Cardiac muscle cell (in vitro differentiated cells and primary cell): ENCODE measurements at places on chromosomes 5 and 9. TPM values are rescaled to one million over a fixed set of nuclear protein-coding genes. Genes with fewer than 3 reads are reported as not detected.
A peak's percentile ranks its signal among the peaks of the same experiment; 100 is the strongest.

POU5F2 gene
- 0.35 and 1.1 TPM in 2 replicates for total RNA-seq

RNF224 gene
- total RNA-seq = 0.32 TPM in 1 of 2 replicates, not detected in the other

GFI1B gene
- 0.06 and 0.07 TPM in 2 replicates for total RNA-seq

CARD9 gene
- 0.46 and 2.1 TPM in 2 replicates for total RNA-seq

EMB gene
- total RNA-seq = 1.8 and 3.8 TPM in 2 replicates

ZNF483 gene
- total RNA-seq = 4.5 and 7.2 TPM in 2 replicates

MRPS2 gene
- total RNA-seq = 64.7 and 76.2 TPM in 2 replicates

CORO2A gene
- 2.0 and 2.4 TPM in 2 replicates for total RNA-seq

KIAA0825 gene
- total RNA-seq = 1.8 and 2.1 TPM in 2 replicates

C8G gene
- total RNA-seq = 3.4 and 10.8 TPM in 2 replicates

TPPP gene
- total RNA-seq = 7.3 and 7.7 TPM in 2 replicates

EDIL3 gene
- total RNA-seq = 5.1 and 7.7 TPM in 2 replicates

RAB3C gene
- 0.69 and 1.8 TPM in 2 replicates for total RNA-seq

NUTM2G gene
- total RNA-seq = 0.33 TPM in 1 of 2 replicates, not detected in the other

RAPGEF1 gene
- total RNA-seq = 37.3 and 42.1 TPM in 2 replicates

DNA sequence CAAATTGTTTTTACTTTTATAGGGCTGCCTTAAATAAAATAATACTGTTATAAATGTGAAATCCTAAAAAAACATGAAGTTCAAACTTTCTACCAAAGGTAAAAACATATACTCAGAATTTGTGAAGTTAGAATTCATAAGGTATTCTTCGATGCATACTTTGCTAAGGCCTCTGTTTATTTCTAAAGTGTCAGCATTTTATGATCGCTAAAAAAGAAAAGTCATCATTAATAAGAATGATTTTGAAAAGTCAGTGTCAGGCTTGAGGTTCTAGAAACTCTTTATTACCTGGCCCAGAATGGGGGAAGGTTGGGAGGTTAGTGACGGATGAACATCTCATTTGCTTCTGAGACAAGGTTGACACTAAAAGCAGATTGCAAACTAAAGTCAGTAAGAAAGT is 26.2 kb upstream of the NADK2 start:
- DNase-seq = no peak

- no peak for DNase-seq
Measured at GRCh38 chr5:113178073-113178779, 201.6 kb downstream of the DCP2 start.

GRCh38 chr9:136231478-136232297 is 13.9 kb downstream of the QSOX2 start:
- DNase-seq = no peak

DNA sequence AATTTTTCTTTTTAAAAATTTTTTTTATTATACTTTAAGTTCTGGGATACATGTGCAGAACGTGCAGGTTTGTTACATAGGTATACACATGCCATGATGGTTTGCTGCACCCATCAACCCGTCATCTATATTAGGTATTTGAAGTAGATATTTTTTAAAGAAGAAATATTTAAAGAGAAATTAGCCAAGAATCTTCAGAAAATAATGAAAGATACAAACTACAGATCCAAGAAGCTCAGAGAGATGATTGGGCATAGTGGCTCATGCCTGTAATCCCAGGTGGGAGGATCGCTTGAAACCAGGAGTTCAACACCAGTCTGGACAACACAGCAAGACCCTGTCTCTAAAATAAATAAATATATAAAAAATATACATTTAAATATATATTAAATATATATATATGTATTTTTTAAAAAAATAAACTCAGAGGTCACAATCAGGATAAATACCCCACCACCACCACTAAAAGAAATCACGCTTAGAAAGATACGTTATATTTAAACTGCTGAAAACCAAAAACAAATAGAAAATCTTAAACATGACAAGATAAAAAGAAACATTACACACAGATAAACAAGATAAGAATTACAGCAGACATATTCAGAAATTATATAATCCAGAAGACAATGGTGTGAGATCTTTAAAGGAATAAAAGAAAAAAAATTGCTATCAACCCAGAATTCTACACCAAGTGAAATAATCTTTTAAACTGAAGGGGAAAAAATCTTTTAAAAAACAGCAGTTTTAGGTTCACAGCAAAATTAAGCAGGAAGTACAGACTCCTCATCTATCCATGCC is 57.5 kb downstream of the CSF2 start:
- DNase-seq = no peak

GRCh38 chr9:129989740-129990139 is 53.2 kb downstream of the FNBP1 start:
- no peak for DNase-seq

GRCh38 chr5:128762661-128763306 is 202.5 kb upstream of the SLC27A6 start:
- DNase-seq = no peak

- peak; percentile 94 for DNase-seq
Measured at GRCh38 chr5:142726188-142726731, 40.4 kb upstream of the FGF1 start.

GRCh38 chr9:36834736-36835135 is 199.3 kb downstream of the PAX5 start:
- no peak for DNase-seq

DNA sequence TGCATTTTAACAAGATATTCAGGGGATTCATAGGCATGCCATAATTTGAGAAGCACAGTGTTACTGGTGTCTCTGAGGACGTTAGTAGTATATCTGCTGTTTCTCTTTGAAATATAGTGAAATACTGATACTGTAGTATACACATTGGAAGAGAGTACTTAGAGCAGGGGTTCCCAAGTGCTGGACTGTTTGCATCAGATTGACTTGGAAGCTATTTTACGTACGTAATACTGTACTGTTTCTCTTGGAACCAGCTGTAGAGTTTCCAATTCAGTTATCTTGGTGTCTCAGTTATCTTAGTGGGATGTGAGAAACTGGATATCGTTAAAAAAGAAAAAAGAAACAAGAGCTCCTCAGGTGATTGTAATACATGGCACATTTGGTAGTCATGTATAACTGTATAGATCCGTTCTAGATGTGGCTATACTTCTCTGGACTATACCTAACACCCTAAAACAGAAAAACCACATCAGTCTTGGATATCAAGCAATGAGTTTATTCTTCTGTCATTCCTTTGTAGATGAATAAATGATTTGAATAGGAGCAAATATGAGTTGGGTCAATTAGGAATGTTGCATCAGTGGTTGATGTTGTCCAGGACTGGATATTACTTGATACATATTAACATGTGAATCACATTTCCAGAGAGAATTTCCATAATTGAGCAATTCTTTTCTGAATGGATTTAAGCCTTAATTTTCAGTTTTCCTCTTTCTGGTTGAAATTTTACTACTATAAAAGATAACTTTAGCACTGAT is 33.4 kb downstream of the PRRC1 start:
- no peak for DNase-seq

DNA sequence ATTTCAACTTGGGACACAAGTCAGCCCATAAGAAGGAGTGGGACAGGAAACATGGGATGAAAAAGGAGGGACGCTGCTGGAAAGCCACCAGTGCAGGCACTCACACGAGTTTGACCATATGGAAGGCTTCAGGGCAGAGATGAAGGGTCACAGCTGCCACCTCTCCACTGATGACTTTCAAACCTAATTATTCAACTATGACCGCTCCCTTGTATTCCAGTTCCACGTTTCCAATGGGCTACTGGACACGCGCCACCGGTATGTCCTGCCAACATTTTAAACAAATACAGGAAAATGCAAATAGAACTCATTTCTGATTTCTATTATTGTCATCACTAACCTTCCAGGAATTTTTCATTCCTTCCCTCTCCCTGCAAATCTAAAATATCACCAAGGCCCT is 134.7 kb downstream of the SLC1A3 start:
- no peak for DNase-seq

DNA sequence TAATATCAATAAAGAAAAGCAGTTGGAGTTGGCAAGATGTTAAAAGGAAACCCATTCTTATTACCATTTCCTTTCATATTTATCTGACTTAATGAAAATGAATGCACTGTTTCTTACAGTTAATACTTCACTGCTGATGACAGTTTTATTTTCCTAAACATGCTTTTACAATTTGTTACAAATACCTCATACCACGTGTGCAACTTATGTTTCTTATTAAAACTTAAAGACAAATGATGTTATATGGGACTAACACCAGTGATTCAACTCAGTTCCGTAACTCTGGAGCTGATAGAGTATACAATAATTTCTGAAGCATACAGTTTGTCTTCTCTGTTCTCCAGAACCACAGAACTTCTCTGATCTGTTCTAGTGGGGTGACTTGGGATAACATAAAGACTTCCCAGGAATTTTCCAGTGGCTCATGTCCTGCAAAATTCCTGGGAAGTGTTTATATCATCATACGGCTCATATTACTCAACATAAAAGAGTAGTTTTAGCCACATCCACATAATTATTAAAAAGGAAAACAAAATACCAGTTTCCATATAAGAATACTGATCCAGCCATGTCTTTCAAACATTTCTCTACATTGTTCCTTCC is 1259.0 kb upstream of the C9orf72 start:
- no peak for DNase-seq

DNA sequence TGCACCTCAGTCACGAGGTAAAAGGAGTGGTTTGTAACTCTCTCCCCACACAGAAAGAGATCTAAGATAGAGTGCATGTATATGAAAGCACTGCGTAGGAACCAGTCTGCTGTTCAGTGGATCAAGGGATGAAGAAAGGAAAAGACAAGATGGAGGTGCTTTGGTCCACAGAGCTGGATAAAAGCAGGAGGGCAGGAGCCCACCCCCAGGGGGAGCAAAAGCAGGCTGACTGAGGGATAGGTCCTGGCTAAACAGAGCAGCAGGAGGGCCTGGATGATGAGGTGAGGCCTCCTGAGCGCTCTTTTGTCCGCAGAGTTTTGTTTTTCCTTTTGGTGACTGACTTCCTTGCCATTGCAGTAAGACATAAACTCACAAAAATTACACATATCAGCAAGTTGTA is 293.5 kb upstream of the C9orf72 start:
- DNase-seq = no peak

GRCh38 chr5:173625261-173625660 is 8.8 kb upstream of the BOD1 start:
- no peak for DNase-seq

GRCh38 chr5:108420158-108420557 is 38.3 kb upstream of the FBXL17 start:
- no peak for DNase-seq

GRCh38 chr5:154612666-154613065 is 134.6 kb upstream of the HAND1 start:
- no peak for DNase-seq

- no peak for DNase-seq
Measured at GRCh38 chr9:5817862-5818261, 15.1 kb downstream of the ERMP1 start.

- DNase-seq = no peak
Measured at GRCh38 chr5:83559118-83559785, 87.7 kb downstream of the VCAN start.

- DNase-seq = no peak
Measured at GRCh38 chr5:176836811-176837706, 26.7 kb downstream of the UNC5A start.

DNA sequence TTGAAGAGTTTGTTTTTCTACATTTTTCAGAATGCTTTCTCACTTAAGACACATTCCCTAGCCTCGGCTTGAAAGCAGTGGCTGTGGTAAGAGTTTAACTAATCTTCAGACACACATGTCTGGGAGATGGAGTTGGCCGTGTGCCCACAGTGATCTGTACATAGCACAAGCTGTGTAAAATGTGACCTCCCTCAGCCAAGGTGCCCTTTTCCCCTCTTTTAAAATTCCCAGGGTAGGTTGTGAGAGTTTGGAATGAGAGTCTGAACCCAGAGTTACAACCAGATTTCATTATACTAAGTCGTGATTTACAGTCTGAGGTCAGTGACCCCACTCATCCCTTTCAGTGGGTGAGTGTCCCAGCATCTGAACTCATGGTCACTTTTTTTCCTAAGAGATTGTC is 230.4 kb downstream of the DOCK8 start:
- peak; percentile 50 for DNase-seq

DNA sequence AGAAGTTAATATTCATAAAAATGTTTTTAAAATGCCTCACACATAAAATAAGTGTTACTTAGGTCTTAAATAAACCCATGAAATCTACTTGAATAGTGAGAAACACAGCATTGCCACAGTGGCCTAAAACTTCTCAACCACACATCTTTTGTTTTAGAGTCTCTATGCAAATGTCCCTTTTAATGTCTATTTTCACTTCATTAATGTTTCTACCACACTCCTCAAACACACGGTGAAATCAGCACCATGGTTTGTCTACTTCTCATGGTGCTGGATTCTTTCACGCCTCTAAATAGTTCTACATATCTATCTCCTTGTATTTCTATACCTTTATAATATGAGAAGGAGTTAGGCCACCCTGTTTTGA is 111.2 kb downstream of the EDIL3 start:
- no peak for DNase-seq

DNA sequence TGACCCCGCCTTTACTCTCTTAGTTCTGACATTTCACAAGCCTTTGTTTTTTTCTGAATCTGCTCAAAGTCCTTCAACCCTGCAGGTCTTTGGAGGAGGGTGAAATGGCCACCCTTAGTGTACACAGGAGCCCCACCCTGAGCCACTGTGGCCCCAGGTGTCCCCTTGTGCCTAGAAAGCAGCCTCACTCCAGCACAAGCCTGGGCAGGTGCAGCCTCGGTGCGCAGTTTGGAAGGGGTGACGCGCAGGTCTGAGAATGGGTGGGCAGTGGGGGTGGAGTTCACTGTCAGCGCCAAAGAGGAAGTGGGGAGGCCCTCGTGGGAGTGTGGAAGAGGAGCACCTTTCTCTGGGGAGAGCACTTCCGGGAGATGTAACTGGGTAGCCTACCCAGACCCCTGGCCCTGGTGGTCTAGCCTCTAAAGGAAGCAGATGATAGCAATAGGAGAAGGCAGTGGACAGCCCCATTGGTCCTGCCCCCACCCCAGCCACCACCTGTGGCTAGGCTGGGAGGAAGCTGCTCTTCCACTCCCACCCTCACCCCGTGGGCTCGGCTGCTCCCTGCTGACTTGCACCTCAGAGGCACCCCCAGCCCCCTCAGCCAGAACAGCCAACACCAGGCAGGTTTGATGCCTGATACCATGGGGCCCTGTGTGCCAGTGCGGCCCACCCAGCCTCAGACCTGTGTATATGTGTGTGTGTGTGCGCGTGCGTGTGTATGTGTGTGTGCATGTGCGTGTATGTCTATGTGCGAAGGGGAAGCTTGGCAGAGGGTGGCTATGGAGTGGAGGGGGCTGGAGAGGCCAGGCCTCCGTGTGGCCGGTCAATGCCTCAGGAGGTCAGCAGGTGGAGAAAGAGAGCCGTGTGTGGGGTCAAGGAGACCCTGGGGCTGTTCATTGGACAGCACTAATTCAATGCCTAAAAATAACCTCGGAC is 16.8 kb upstream of the DAB2IP start:
- peak; percentile 82 for DNase-seq

GRCh38 chr5:90484540-90484939 is 9.9 kb downstream of the POLR3G start:
- peak; percentile 27 for DNase-seq

DNA sequence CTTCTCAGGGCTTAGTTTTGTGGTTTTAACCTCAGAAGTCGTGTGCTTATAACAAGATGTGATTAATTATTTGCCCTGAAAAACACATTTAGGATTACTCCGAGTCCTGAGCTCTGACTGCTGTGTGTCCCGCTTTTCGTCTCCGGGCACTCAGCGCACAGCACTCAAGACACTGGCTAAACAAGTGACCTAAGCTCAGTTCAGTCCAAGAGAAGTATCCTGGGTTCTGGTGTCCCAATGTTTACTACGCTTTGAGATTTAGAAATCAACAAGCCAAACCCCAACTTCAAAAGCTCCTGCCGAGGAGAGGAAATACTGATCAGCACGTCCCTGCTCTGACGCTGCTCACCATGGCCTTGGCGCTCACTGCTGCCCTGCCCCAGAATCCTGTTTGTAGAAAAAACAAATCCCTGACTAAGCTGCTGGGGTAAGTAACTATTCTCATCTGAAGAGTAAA is 53.2 kb downstream of the IPPK start:
- DNase-seq = no peak
